ENCODE measurements at places on chromosomes 7 and 10. TPM values are rescaled to one million over a fixed set of nuclear protein-coding genes. Genes with fewer than 3 reads are reported as not detected.

- no peak for DNase-seq
Observed at GRCh38 chr7:92778972-92779371, 57.4 kb downstream of the CDK6 start.

DNA sequence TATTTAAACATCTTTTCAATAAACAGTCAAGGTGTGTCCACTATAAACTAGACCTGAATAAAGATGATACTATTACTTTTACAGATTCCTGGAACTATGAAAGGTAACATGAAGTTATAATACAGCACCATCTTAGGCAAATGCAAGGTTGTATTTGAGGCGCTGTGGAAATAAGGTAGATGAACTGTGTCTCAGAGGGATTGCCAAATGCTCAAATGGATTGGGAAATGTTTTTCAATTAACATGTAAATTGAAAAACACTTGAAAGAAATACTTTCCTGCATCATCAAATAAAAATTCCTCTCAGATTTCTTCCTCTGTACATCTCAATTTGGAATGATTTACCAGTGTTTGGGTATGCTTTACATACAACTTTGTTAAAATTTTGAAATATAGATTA lies 139.4 kb downstream of the DKK1 start:
- no peak for DNase-seq

DNA sequence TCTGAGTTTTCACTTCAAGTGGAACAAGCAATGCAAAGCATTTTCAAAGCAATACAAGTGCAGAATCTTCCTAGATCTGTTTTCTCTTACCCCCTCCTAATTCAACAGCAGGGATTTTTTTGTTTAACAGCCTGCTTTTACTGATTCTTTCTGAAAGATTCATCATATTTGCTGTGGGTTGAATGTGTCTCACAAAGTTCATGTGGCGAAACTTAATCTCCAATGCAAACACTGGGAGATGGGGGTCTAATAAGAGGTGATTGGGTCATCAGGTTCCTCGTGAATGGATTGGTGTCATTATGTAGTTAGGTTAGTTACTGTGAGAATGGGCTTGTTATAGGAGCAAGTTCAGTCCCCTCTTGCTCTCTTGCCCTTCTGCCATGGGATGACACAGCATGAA lies 107.6 kb downstream of the CNNM2 start:
- DNase-seq: no peak

- DNase-seq: no peak
Observed at GRCh38 chr7:69412331-69413146, 185.7 kb upstream of the AUTS2 start.

Gene CRYGN
- 0.39 TPM for total RNA-seq

Gene CDHR3
- total RNA-seq: 38.2 TPM

Gene GPC2
- total RNA-seq: 7.0 TPM

Gene C10orf62
- total RNA-seq: not detected

- DNase-seq: no peak
Observed at GRCh38 chr10:28871665-28872064, 194.3 kb downstream of the BAMBI start.

Gene FGFR2
- total RNA-seq: 3.1 TPM

Gene CYP3A7
- not detected for total RNA-seq

DNA sequence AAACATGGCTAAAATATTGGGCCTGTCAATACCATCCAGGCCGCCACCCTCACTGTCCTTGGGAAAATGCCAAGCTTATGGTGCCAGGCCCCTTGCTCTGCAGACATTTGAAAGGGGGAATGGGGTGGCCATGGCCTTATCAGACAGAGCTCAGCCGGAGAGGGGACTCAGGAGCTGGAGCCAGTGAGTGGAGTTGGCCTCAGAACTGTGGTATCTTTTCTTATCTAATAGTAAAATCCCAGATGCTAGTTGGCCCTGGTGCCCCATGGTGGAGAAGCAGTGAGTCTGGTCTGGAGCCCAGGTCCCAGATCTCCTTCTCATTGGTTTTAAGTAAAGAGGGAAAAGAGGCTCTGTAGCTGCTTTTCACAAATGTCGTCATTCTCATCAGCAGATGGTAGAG lies 49.6 kb upstream of the SORCS3 start:
- DNase-seq: no peak

- DNase-seq: no peak
Observed at GRCh38 chr10:73774637-73775036, 7.2 kb upstream of the CHCHD1 start.

GRCh38 chr10:47160967-47161366 lies 139.0 kb upstream of the GDF10 start:
- DNase-seq: no peak

- DNase-seq: no peak
Observed at GRCh38 chr7:83178066-83178465, 15.4 kb upstream of the PCLO start.

GRCh38 chr7:157211690-157212089 lies 73.0 kb downstream of the UBE3C start:
- no peak for DNase-seq

GRCh38 chr7:129845972-129846327 lies 106.8 kb downstream of the UBE2H start:
- DNase-seq: no peak

Gene SFTPA2
- total RNA-seq: not detected

DNA sequence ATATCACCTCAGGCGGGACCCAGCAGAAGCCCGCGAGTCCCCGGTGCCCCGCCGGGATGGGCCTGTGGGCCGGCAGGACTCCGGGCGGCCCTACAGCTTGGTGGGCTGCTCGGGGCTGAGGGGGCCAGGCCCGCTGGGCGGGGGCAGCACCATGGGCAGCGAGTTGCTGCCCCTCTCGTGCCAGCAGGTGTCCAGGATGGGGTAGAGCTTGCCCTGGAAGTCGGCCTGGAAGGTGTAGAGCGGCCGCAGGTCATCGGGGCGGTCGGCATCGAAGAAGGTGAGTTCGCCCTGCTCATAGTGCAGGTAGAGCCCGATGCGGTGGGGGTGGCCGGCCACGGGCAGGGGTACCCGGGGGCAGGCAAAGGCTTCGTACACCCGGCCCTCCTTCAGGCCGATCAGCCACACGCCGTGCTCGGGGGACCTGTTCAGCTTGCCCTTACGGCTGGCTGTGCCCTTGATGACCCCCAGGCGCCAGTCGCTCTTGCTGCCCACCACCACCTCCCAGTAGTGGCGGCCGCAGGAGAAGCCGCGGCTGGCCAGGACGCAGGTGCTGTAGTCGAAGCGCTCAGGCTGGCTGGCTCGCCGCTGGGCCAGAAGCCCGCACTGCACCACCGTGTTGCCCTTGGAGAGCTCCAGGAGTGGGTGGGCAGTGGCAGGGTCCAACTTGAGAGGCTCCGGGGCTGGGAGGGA lies 4.3 kb upstream of the NSUN5 start:
- DNase-seq: no peak

- DNase-seq: no peak
Observed at GRCh38 chr7:73737491-73738219, 947 bp downstream of the ABHD11 start.

DNA sequence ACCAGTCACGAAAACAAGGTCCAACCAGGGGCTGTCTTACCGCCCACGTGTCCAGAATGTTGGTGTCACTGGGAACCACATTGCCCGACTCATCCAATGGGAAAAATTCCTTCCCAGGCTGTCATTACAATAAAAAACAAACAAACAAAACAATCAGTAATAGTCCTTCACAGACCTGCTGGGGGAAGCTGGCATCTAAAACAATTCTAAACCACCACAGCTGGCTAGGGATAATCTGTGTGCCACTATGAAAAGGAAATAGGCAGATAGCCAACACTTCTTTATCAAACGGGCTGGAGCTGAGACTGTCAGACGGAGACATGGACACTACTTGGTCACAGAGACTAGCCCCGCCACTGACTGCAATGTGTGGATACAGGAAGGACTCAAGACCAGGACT lies 9.2 kb downstream of the AKR1B1 start:
- DNase-seq: no peak

Gene CAMK1D
- 25.3 TPM for total RNA-seq

Gene IGFBP1
- total RNA-seq: not detected

DNA sequence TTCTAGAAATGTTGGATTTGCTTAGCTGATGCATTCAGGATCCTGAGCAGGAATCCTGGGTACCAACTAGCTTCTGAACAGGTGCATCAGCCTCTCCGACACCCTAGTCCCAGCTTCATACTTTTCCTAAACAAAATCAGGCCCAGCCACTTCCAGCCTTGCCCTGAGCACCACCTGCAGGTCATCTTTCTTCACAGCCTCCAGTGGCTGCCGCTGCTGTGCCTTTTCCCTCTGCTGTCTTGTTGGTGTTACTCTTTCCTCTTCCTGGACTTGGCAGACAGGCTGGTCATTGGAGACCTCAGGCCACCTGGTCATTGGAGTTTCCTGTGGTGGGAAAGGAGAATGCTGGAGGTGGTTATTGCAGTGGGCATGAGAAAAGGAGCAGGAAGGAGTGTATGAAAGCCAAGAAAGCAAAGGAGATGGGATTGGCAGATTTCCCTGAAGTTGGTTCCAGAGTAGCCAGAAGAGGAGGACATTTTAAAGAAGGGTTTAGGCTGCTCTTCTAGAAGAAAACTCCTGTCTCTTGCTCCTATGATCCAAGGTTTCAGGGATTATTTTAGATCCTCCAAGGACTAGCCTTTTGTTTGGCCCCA lies 48.2 kb upstream of the NFKB2 start:
- no peak for DNase-seq

GRCh38 chr7:87510411-87510875 lies 35.0 kb upstream of the ABCB4 start:
- DNase-seq: no peak

DNA sequence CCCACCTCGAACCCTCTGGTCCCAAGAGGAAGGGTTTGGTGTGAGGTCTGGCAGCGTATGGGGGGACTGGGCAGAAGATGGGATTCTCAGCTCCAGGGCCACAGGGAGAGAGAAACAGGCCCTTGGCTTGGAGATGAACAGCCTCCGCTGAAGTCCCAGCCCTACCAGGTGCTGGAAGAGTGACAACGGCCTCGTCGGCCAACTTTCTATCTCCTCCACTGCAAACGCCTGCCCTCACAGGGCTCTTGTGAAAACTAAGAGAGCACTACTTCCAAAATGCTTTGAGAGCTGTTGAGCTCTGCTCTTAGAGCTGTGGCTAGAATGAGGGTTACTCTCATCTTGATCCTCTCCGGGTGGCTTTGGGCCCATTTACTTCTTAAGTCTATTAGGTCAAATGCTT lies 63.5 kb downstream of the AFAP1L2 start:
- DNase-seq: no peak

Gene RTKN2
- 99.5 TPM for total RNA-seq

DNA sequence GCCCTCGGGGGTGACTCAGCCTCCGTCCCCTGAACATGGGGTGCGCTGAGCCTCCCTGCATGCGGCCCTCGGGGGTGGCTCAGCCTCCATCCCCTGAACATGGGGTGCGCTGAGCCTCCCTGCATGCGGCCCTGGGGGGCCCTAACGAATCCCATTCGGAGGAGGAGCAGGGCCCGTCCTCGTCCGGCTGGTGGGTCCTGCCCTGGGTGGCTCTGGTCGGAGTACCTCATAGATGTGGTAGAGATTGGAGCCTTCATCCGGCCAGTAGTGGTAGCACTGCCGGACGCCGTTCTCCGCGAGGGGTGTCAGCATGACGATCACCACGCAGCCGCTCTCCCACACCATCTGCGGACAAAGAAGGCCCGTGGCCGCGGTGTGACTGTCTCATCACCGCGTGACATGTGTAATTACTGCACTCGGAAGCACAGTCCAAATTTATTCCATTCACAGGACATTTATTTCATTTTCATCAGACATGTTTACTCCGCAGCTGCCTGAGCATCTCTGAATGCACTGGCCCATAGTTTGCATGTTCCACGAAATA lies 241.1 kb downstream of the DNAJB6 start:
- no peak for DNase-seq

- DNase-seq: no peak
Observed at GRCh38 chr10:5766189-5766588, 47.0 kb downstream of the GDI2 start.

- no peak for DNase-seq
Observed at GRCh38 chr7:73742338-73742752, 3.7 kb upstream of the ABHD11 start.

- no peak for DNase-seq
Observed at GRCh38 chr7:28017372-28017771, 163.2 kb downstream of the JAZF1 start.

All from CD4-positive, CD25-positive, alpha-beta regulatory T cell (primary cell).